NCI-H748 treated with DMSO at 0.1 percent for 48 hours (cell line): ENCODE measurements at places on chromosomes 7 and 10.

DNA sequence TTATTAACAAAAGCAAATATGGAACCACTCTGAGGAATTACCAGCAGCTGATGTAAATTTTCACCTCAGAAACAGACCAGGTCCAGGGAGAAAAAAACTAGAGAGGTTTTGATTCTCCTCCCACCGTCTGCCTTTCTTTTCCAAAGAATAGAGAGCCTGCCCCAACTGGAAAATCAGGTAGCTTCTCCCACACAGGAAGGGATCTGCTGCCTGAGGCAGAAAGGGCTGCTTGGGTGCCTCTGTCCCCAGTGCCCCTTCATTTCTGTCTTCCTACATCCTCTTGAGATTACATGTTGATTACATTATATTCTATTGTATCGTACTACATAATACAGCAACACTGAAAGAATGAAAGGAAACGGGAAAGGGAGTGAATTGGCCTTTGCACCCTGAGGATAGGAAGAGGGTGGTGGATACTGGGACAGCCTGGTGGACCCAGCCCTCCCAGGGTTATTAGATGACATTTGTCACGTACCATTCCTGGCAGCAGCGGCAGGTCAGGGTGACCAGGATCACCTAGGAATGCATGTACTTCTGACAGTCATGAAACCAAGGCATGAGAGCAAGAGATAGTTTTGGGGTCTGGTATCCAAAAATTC lies 8.9 kb downstream of the ST8SIA6 start:
- DNase-seq, result no peak

DNA sequence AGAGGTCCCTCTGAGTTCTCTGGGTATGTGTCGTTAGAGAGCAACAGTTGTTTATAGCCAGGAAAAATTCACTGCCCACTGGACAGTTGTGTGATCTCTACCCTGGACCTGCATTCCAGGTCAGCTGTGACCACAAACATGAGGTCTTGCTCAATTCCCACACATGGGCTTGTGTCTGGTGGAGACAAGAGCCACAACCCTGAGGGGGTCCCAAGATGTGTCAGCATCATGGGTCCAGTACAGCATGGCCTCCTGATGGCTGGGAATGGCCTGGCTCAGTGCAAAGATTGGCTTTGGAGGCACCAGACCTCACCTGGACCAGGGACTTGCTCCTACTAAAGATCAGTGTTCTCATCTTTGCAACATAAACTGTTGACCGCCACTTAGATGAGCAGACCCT lies 751.6 kb downstream of the GRID1 start:
- DNase-seq, result no peak

- DNase-seq, result peak; percentile 65
These were observed 56.2 kb upstream of the TM9SF3 start for GRCh38 chr10:96642973-96643372.

DNA sequence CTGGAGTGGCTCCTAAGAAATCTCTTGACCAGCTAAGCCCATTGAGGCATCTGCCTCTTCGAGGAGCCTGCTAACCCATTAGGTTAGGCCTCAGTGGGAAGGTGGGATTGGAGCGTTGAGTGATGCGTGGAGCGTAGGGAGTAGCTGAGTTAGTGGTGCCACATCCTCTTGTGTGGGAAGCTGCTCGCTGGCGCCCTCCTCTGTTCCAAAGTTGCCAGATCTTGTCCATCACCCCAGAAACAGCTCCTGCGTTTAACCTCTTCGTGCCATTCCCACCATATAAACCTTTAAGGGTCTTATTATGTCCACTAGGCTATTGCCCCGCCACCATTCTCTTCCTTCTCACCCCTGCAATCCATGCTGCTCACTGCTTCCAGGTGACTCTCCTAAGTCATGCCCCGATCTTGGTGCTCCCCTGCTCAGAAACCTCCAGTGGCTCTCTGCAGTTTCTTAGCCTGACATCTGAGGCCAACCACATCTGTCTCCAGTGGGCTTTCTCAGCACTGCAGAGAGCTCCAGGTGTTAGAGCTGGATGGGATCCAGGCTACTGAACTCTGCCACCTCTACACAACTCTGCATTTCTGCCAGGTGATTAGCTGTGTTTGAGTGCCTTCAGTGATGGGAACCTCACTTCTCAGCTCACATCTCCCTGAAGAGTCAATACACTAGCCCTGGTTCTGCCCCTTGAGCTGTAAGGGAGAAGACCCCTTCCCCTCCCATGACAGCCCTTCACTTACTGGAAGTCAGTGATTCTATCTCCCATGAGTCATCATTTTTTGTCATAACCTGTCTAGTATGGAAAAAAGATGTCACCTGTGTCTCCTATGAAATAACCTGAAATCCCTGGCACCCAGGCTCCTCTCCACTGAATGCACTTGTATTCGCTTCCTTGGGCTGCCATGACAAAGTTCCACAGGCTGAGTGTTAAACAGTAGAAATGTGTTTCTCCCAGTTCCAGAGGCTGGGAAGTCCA lies 65.0 kb upstream of the FGFR2 start:
- peak; percentile 1 for DNase-seq

DNA sequence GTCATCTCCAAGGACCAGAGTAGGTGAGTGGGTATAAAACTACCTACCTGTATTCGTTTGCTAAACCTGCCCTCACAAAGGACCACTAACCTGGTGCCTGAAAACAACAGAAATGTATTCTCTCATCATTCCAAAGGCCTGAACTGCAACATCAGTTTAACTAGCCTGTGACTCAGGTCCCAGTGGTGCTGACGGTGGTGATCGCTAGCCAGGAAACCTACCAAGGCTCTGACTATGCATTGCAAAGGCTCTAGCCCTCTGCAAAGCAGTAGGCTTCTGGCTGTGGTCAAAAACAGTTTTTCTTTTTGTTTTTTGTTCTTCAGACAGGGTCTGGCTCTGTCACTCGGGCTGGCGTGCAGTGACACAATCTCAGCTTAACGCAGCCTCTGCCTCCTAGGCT lies 107.5 kb downstream of the NPTX2 start:
- no peak for DNase-seq

- DNase-seq, result peak; percentile 9
These were observed 78.7 kb downstream of the CLEC2L start for GRCh38 chr7:139602143-139602722.

- no peak for DNase-seq
These were observed 60.6 kb downstream of the PTPRN2 start for GRCh38 chr7:158527038-158527437.

DNA sequence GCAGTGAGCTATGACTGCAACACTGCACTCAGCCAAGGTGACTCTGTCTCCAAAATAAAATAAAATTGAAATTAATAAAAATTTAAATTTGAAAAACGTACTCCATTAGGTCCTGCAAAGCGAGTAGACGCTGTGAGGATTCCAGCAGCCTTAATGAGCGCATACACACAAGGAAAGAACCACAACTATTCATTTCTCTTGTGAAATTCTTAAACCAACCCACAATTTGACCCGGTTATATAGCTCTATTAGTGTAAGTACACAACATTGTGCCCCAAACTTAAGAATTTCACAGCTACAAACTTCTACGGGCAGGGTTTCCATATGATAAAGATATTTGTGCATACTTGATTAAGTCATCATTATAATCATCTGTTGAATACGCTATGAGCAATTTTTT lies 84.4 kb downstream of the PARD3 start:
- no peak for DNase-seq

- DNase-seq, result peak; percentile 72
These were observed 98.0 kb upstream of the ZNF722 start for GRCh38 chr7:63900394-63901203.

GRCh38 chr10:15504101-15504840 lies 133.2 kb upstream of the FAM171A1 start:
- DNase-seq, result no peak

- DNase-seq, result no peak
These were observed 199.9 kb downstream of the GATA3 start for GRCh38 chr10:8254350-8254749.

- no peak for DNase-seq
These were observed 8.3 kb downstream of the SLC37A3 start for GRCh38 chr7:140390034-140390433.

- no peak for DNase-seq
These were observed 81.1 kb downstream of the BMPER start for GRCh38 chr7:33986451-33986850.

- no peak for DNase-seq
These were observed 597.8 kb upstream of the MGMT start for GRCh38 chr10:128869101-128869749.

GRCh38 chr10:13681095-13681494 lies 94.3 kb downstream of the PRPF18 start:
- peak; percentile 26 for DNase-seq

DNA sequence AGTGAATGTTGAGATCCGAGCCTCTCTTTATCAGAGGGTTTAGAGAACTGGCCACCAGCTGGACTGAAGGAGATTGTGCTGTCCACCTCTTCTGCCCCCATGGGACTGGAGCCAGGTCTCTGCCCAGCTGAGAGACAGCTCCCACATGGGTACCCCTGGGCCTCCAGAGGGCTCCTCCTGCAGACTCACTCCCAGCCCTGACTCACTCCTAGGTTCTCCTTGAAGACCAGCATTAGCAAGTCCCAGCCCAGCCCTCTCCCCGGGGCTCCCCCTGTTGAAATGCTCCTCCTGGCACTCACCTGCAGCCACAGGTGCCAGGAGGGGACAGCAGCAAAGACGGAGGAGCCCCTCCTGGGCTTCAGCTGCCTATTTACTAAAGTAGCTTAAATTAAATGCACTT lies 126.9 kb downstream of the CXCL12 start:
- no peak for DNase-seq

DNA sequence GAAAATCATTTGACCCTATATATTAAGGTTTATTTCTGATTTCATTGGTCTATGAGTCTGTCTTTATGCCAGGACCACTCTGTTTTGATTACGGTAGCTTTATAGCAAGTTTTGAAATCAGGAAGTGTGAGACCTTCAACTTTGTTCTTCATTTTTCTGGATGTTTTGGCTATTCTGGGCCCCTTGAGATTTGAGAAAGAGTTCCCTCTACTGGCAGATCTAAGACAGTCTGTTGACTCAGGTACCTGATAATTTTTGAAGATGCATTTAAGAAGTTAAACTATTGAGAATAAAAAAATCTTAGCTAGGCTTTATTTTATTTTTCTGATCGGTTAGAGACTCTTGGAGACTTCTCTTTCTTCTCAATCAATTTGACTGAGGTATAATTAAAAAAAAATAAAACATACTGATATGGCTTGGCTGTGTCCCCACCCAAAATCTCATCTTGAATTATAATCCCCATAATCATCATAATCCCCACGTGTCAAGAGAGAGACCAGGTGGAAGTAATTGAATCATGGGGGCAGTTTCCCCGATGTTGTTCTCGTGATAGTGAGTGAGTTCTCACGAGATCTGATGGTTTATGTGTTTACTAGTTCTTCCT lies 209.2 kb downstream of the SNX10 start:
- peak; percentile 49 for DNase-seq

DNA sequence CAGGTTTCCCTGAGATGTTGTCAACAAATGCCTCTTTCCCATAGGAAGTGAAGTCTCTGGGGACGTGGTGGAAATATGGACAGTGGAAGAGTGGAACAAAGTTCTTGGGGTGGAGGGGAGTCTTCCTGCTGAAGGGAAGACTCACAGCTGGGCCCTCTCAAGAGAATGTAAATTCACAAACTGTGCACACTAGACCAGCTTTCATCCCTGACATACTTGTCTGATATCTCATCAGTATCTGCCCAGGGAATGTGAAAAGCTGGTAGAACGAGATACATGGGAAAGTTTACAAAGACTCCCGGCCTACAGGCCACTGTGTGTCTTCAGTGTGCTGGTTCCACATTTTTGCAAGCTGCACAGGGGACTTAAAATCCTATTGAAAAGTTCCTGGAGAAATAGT lies 16.7 kb upstream of the CCDC3 start:
- DNase-seq, result no peak

DNA sequence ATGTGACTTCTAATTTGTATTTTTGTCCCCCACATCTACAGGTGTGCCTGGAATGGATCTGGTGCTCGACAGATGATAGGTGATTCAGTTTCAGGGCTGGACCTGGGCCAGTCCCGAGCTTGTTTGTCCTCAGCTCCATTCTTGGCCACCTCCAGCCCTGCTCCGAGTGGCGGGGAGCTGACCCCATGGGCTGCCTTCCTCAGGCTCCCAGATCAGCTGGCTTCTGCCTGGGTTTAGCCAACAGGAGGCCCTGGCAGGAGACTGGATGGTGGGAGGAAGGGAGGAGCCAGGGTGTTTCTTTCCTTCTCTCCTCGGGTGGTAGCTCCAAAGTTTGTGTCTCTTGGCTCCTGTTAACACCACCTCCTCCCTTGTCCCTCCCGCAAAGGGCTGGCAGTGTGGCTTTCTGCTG lies 75.2 kb downstream of the CDH23 start:
- no peak for DNase-seq

- DNase-seq, result no peak
These were observed 288.7 kb downstream of the LRMDA start for GRCh38 chr10:75720157-75720556.

DNA sequence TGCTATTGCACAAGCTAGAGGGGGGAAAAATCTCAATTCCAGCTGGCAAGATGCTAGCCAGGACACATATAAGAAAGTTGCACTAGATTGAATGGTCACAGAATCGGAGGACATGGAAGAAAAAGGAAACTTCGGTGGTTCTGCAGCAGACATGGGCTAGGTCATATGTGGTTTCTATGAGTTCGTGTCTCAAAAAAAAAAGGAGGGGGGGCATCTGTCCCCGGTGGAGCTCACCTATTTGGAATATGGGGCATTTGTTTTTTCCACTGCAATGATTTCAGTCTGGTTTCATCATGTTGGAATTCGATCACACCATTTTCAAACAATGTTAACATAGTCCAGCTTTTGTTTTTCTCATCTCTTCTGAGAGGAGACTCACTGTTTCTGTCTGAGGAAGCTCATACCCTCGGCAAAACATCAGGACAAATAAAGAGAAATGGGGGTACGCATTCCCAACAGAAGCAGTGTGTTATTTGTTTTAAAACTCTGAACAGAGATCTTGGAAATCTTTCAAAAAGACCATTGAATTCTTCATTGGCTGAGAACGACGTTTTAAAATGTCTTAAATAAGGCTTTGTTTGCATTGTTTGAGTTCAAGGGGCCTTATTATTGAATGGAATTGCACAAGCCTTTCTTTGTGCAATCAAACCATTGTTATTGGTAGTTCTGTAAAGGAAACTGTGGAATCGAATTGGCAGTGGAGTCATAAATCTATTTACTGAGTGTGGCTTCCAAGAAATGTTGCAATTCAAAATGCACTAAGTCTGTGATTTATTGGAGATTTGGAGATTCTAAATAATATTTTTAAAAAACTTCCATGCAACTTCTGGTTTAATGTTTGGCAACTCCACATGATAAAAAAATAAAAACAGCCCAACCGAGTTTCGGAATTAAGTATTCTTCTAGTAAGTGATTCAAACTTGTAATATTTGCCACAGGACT lies 173.2 kb downstream of the RTKN2 start:
- no peak for DNase-seq

DNA sequence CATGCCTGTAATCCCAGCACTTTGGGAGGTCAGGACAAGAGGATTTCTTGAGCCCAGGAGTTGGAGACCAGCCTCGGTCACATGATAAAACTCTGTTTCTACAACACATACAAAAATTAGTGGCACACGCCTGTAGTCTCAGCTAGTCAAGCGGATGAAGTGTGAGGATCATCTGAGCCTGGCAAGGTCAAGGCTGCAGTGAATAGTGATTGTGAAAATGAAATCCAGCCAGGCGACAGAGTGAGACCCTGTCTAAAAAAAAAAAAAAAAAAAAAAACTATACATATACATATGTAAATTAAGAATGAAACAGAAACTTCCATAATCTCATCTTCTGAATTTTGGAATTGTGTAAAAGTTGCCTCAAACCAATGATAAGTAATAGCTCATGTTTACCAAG lies 18.2 kb upstream of the FAM170B start:
- no peak for DNase-seq

- peak; percentile 32 for DNase-seq
These were observed 274.9 kb upstream of the GALNT17 start for GRCh38 chr7:70856901-70857630.
